ENCODE measurements at places on chromosomes 2 and 18.

- no peak for DNase-seq
Observed at GRCh38 chr2:28868611-28869010, 1.5 kb downstream of the TRMT61B start.

- DNase-seq = no peak
Observed at GRCh38 chr2:190540048-190540447, 5.5 kb upstream of the NEMP2 start.

- DNase-seq = no peak
Observed at GRCh38 chr2:181536730-181537129, 79.5 kb downstream of the ITGA4 start.

- no peak for DNase-seq
Observed at GRCh38 chr2:16330012-16330411, 335.6 kb downstream of the CYRIA start.

GRCh38 chr2:6181926-6182325, 489.7 kb downstream of the SOX11 start:
- DNase-seq = no peak

DNA sequence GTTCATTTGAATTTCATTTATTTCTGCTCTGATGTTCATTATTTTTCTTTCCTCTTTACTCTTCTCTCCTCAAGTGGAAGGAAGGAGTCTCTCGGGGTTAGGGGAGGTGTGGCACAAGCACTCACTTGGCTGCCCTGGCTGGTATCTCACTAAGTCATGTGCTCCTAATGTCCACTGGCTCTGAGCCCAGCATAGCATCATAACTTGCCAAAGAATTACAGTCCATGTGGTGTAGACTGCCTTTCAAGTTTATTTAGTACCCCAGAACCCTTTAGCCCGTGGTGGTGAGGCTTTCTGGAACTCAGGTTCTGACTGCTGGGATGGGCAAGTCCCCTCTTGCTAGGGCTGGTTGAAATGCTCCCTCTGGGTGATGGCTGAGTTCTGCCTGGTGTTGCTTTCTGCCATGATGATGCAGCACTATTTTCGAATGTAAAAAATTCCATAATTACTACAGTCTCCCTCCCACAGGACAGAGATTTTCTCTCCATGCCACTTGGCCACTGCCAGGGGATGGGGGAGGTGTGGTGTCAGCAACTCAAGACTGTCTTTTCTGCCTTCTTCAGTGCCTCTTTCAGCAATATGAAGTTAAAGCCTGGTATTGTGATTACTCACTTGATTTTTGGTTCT, 22.2 kb downstream of the SPAG16 start:
- DNase-seq = no peak

DNA sequence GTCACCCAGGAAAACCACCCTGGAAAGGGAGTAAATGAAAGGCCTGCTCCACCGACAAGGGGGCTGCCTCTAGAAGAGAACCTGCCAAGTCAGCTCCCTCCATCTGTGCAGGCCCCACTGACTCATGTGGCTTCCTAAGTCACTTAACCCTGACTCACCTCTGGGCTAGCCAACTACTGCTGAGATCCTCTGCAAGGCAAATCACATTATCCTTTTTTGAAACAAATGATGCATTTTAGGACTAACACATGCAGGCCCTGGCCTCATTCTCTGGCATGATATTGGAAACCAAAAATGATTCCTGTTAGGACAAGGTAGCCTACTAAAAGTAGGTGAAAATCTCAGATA, 474.6 kb downstream of the EPHA4 start:
- DNase-seq = no peak

GRCh38 chr2:23689891-23690290, 237.0 kb downstream of the ATAD2B start:
- DNase-seq = no peak

DNA sequence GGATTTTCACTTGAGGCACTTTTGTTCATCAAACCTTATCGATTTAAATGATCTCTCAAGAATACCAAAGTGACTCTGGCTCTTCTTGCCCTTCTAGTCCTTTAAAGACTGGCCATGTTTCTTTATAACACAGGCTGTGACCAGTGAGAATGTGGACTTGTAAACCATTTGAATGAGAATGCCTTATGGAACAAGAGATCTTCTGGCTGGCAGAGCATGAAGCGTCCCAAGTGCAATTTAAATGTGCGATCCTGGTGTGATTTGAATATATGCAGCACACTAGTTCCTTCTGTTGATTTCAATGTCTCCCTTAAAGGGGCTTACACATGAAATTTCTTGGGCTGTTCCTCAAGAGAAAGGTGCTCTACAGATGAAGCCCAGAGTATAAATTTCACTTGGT, 262.4 kb upstream of the CCDC68 start:
- DNase-seq = no peak

- DNase-seq = no peak
Observed at GRCh38 chr2:4992226-4992625, 700.0 kb upstream of the SOX11 start.

GRCh38 chr18:58379443-58379842, 249.4 kb downstream of the ALPK2 start:
- no peak for DNase-seq

DNA sequence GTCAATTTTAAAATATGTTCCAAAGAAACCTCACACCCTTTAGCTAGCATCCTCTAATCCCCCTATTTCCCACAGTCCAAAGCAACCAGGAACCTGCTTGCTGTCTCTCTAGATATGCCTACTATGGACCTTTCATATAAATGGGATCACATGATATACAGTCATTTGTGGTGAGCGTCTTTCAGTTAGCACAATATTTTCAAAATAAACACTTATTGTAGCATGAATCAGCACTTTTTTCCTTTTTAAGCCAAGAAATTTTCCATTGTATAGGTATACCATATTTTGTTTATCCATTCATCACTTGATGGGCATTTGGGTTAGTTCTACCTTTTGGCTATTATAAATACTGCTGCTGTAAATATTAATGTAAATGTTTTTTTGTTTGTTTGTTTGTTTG, 223.0 kb upstream of the DOK6 start:
- no peak for DNase-seq

GRCh38 chr2:220078439-220078838, 451.0 kb downstream of the SLC4A3 start:
- no peak for DNase-seq

DNA sequence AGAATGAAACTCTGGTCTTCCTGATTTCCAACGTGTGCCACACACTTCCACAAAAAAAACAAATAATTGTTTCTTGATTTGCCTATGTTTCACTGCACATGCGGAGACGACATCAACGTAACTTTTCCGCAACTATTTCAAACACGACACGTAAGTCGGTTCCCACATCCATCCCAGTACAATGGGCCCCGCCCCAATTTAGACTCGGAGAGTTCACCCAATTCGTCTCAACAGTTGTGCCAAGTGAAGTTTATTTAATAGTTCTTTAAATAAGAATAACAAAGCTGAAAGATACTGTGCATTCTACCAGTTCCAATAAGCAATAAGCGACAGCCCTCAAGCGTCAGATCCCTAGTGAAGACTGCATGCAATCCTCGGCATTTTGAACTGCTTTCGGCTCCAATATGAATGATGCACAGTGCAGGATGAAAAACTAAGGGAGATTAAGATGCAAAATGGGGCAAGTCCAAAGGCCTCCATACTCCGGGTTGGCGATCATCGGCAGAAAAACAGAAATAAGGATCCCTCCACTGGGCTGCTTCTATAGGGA, 664 bp downstream of the CCT4 start:
- DNase-seq = no peak

GRCh38 chr2:227326783-227327182, 1.7 kb downstream of the MFF start:
- DNase-seq = no peak

DNA sequence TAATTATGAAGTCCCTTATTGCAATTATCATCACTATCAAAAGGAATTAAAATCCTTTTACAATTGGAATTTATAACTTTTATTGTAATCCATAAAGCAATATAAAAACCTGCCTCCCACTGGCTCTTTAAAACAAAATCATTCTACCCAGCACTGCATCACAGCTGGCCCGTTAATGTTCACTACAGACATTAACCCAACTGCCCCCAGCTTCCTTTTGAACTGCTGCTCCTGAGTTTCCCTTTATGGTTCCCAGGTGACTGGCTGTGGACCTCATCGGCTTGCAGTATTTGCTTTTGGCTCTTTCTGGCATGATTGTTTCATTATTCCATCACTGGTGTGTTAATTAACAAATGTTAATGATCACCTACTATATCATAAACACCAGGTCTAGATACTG, 535.6 kb downstream of the THSD7B start:
- no peak for DNase-seq

DNA sequence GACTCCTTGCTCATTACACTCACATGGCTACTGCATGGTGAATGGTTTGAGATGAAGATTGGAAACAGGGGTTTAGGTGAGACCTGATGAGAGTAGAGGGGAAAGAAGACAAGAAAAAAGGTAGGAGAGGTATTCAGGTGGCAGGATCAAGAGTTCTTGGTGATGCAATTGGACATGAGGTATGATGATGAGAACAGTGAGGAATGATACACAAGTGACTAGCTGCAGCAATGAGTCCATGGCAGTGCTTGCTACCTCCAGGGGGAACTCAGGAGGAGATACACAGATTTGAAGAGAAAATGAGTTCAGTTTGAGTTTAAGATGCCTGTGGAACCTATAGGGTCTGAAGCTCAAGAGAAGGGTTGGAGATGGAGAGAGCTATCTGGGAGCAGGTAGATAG, 62.1 kb upstream of the NFE2L2 start:
- DNase-seq = no peak

Measured in sigmoid colon (tissue), 7 donors.